Stimulated activated CD8-positive, alpha-beta memory T cell treated with anti-CD3 and anti-CD28 coated beads, Interleukin-2, amount 100 ng/mL, for 48 hours (primary cell): ENCODE measurements at places on chromosomes 5 and 9.

GRCh38 chr5:14450018-14450524, 131.5 kb upstream of the OTULINL start:
- DNase-seq = peak; percentile 9

DNA sequence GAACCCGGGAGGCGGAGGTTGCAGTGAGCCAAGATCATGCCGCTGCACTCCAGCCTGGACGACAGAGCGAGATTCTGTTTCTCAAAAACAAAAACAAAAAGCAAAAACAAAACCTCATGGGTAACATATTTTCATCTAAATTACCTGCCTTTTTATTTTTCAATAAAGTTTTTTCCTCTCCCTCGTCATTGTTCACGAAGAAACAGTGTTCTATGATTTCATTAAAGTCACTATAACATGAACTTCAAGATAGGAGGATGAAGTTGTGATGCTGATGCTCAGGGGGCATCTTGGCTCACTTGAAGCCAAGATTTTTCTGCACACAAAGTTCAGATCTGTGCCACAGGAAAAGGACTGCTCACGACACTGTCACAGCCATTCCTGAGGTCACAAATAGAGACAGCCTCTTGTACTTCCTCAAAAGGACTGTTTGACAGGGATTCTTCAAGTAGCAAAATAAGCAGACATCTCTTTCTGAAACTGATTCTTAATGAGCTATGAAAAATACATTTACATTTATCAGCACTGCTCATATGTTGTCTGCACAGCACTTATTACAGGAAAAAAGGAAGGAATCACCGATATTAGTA, 16.1 kb downstream of the NIPSNAP3B start:
- no peak for DNase-seq

GRCh38 chr9:93644397-93645088, 68.2 kb downstream of the PHF2 start:
- DNase-seq = no peak

DNA sequence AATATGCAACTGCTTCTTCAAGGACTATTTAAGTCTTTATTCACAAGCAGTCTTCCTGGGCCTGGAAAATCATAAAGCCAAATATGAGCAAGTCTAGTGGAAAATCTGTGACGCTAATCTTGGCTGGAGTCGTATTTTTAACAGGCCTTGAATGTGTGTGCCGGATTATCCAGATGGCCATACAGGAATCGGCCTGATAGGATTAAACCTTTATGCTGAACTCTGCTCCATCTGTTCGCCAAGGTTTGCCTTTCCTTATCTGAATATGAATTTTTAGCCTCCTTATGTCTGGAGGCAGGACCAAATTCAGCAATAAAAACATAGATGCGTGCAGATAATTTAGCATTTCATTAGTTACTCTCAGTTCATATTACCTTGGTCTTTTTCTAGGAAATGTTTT, 294.5 kb downstream of the EBF1 start:
- DNase-seq = no peak

DNA sequence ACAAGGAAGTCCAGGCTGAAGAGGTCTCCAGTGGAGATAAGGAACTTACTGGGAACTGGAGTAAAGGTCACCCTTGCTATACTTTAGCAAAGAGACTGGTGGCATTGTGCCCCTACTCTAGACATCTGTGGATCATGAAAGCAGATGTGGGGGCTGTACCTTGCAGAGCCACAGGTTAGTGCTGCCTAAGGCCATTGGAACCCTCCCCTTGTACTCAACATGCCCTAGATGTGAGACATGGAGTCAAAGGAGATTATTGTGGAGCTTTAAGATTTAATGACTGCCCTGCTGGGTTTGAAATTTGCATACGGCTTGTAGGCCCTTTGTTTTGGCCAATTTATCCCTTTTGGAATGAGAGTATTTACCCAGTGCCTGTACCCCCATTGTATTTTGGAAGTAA, 397.3 kb upstream of the GRIN3A start:
- DNase-seq = no peak

DNA sequence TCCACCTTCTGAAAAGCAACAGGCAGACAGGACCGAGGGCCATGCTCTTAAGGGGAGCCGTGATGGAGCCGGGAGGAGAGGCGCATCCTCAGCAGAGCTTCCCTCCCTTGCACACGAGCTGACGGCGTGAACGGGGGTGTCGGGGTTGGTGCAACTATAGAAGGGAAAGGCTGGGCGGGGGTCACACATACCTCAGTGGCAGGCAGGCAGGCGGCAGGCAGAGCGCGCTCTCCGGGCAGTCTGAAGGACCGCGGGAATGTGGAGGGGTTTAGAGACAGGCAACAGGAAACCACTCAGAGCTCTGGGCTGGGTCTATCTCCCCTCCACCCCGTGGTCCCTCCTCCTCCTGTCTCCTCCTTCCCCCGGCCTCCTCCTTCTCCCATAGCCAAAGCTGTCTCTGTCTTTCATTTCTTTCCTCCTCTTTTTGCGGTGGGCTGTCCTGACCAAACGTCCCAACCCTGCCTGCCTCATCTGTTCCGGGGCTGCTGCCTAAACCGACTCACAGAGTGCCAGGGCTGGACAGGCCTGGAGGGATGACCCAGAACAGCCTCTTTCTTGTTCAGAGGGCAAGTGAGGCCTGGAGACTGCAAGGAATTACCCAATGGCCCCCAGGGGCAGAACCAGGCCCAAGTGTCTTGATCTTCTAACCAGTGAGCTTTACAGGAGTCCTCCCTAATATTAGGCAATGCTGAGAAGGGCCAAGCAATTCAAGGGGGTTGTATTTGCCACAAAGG, at the start of gene SPARC:
Gene SPARC (minus strand): TSS at position 242 of the 734 bp plus-strand sequence. CDS start 10,727 bp downstream, outside the sequence.
- no peak for DNase-seq

GRCh38 chr9:128389395-128390149, 18.4 kb downstream of the URM1 start:
- DNase-seq = no peak

GRCh38 chr5:167814828-167815227, 476.6 kb upstream of the WWC1 start:
- no peak for DNase-seq

DNA sequence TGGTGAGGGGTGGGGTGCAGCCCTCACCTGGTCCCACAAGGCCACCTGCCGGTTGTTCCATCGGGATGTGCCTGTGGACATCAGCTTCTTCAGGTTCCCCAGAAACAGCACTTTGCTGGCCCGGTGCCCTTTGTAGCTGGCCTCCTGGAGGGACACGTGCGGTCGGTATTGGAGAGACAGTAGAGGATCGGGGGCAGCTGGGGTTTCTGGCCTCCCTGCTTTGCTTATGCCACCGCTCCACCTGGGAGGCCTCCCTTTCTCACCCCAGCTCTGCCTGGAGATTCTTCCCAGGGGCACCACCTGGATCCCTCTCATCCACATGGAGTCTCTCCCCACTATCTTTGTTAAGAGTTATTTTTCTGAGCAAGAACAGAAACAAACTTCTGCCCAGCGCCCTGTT, 13.1 kb upstream of the TRIM14 start:
- no peak for DNase-seq

GRCh38 chr9:9912459-9912858, 700.3 kb downstream of the PTPRD start:
- no peak for DNase-seq

GRCh38 chr9:37037503-37038301, 3.6 kb upstream of the PAX5 start:
- DNase-seq = no peak

DNA sequence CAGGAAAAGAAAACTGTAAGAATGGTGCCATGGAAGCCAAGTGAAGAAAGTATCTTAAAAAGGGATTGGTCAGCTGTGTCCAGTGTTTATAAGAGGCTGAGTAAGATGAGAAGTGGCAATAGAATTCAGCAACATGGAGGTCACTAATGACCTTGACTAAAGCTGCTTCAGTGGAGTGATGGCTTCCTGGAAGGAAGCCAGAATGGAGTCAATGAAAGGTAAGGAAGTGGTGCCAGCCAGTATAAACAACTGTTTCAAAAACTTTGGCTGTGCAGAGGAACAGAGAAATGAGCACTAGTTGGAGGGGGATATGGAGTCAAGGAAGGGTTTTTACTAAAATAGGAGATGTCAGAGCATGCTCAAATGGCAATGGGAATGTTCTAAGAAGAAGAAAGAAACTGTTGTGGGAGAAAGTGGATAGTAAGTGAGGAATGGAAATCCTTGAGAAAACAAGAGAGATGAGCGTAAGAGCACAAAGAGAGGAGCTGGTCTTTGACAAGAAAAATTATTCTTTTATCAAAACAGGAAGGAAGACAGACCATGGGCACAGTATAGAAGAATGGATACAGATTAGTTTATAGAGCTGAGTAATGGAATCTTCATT, 11.1 kb upstream of the NRG2 start:
- DNase-seq = no peak

DNA sequence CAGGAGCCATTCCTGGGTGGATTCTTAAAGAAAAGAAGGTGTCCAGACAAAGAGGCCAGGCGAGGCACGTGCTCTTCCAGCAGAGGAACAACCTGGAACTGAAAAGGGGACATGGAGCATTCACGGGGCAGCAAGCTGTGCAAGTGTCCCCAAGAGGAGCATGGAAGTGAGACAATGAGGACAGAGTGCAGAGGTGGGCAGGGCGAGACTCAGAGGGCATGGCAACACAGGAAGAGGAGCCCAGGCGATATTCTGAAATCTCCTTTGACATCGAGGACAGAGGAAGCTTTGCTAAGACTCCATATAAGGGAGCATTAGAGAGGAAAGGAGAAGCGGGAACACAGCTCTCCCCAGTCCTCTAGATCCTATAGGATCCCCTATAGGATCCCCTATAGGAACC, 29.4 kb upstream of the SPATA31E1 start:
- no peak for DNase-seq

DNA sequence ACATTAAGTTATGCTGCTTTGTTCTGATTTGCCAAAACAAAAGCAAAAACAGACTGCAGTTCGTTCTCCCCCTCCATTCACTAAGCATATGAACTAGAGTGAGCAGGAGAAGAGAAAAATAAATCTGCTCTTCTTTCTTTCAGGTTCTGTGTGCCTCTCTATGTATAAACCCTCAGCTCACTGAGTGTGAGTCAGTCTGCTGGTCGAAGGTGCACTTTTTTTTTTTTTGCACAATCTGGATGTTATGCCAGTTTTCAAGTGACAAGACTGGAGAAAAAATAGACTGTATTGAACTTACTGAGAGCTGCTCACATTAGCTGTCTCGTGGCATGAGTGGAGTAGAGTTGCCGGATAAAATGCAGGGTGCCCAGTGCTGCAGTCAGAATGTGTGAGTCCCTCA, 244.6 kb upstream of the ATP10B start:
- DNase-seq = no peak

- peak; percentile 94 for DNase-seq
These were observed 27.0 kb upstream of the ERGIC1 start for GRCh38 chr5:172806897-172807672.

- peak; percentile 68 for DNase-seq
These were observed 30.7 kb downstream of the TRIP13 start for GRCh38 chr5:923281-923873.

DNA sequence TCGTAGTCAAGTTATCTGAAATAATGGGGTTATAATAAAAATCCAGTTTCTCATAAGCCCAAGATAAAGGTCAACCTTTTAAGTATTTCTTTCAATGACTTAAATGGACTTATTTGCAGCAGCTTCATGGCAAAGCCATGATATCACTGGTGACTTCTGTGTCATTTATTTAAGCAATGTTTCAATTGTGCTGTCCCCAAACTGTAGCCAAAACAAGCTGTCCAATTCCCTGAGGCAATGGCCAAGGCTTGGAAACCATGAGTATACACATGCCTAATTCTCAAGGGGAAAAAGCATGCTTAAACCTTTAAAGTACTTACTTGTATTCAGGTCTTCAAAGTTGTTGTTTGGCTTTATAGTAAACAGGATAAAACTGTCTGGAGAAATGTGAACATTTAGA, 376.4 kb upstream of the TNC start:
- no peak for DNase-seq

GRCh38 chr9:68974431-68974830, 39.5 kb downstream of the PRKACG start:
- no peak for DNase-seq

DNA sequence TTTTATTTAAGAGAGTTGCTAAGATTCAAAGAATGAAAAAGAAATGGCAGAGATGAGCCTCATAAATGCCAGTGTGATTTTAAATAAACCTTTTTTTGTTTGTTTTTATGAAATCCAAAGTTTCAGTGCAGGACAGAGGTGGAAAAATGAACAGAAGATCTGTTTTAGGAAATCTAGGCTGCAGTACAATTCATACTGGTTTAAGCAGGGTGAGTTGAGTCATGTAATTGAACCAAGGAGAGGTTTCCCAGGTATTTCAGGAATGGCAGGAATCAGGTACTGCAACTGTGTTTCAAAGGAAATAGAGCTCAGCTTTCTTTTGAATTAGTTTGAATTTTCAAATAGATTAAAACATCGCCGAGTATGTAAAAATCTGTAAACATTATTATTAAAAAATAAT, 3.0 kb upstream of the ANKRD31 start:
- DNase-seq = no peak

GRCh38 chr9:123964761-123965160, 34.8 kb upstream of the DENND1A start:
- DNase-seq = no peak

GRCh38 chr9:125655691-125656410, 51.2 kb downstream of the MAPKAP1 start:
- DNase-seq = no peak

DNA sequence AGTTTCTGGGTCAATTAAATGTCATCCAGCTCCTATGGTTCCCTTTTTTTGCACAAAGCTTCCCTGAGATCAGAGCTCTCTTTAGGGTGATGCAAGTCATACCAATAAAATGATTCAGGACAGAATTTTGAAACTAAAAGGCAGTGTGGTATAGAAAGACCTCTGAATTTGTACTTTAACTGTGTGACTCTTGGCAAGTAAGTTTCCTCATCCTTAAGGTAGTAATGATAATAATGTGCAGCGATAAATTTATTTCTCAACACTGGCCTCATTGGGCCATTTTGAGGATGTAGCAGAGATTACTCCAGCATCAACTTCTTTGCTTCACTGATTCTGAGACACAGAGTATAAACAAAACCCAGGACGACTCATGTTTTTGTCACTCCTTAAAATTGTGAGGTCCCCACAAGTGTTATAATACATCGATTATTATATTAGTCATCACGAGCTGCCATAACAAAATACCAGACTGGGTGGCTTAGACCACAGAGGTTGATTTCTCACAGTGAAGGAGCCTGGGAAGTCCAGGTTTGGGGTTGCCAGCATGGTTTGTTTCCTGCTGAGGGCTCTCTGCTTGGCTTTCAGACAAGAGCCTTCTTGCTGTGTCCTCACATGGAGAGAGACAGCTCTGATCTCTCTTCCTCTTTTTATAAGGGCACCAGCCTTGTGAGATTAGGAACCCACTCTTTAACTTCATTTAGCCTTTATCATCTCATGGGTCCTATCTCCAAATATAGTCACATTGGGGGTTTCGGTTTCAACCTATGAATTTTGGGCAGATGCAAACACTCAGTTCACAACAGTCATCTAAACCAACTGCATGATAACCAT, 293.0 kb downstream of the ZNF608 start:
- DNase-seq = no peak

DNA sequence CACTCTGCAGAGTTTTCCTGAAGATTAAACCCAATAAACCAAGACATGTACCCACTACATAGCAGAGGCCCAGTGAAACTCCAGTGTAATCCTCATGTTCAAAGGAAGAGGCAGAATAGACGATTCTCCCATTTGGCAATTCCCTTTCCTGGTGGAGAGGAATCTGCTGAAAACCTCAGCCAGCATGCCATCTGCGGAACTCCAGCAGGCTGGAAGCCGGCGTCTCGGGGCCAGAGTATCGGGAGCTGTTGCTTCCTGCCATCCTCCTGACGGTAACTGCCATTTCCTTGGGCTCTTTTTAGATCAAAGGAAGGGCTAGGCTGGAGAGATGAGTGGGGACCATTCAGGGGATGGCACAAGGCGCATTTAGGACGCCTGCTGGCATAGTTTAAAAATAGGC, 20.5 kb downstream of the NEURL1B start:
- DNase-seq = no peak
